ENCODE measurements at places on chromosomes 1 and 21. TPM values are rescaled to one million over a fixed set of nuclear protein-coding genes. Genes with fewer than 3 reads are reported as not detected.

- DNase-seq, result no peak
These were observed 52.0 kb downstream of the OLIG1 start for GRCh38 chr21:33121715-33122475.

- no peak for DNase-seq
These were observed 44.3 kb upstream of the PLXNA2 start for GRCh38 chr1:208288495-208288894.

GRCh38 chr1:11691302-11691914, at the start of gene DRAXIN:
Gene DRAXIN (plus strand): TSS chr1:11691710. CDS start chr1:11706259, 14,549 bp downstream.
- peak; percentile 7 for DNase-seq

ICOSLG gene
- total RNA-seq, result 2.9 TPM

- DNase-seq, result no peak
These were observed 126.4 kb downstream of the LRRC7 start for GRCh38 chr1:69693921-69694675.

- DNase-seq, result no peak
These were observed 5.5 kb downstream of the PGLYRP4 start for GRCh38 chr1:153343040-153343681.

GRCh38 chr1:188514917-188515316, 1686.2 kb downstream of the PLA2G4A start:
- no peak for DNase-seq

DNA sequence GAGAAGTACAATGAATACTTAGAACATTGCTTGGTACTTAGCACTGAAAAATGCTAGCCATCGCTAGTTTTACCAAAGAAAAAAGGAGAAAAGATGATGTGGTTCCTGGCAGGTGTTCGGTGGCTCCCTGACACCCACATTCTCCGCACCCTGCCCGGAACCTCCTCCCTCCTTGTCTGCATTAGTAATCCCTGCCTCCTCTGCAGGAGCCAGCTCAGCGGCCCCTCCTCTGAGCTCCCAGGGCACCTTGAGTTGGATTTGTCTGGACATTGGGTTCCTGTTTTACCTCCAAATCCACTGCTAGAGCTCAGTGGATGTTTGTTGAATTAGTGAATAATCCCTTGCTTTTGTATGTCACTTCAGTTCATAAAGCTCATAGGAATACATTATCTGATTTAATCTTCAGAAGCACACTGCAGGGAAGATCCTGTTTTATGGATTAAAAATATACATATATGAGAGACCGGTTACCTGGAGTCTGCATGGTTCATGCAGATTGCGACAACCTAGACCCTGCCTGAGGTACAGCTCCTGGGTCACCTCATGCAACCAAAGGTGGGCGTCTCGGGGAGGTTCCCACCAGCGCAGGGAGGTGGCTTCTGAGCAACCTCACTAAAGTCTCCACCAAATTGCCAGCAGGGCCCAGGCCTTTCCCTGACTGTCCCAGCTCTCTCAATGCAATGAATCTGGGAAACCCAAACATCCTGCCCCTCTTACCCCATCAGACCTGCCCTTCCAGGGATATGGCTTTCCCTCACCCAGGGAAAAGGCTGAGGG, 24.2 kb downstream of the PCAT6 start:
- no peak for DNase-seq

DNA sequence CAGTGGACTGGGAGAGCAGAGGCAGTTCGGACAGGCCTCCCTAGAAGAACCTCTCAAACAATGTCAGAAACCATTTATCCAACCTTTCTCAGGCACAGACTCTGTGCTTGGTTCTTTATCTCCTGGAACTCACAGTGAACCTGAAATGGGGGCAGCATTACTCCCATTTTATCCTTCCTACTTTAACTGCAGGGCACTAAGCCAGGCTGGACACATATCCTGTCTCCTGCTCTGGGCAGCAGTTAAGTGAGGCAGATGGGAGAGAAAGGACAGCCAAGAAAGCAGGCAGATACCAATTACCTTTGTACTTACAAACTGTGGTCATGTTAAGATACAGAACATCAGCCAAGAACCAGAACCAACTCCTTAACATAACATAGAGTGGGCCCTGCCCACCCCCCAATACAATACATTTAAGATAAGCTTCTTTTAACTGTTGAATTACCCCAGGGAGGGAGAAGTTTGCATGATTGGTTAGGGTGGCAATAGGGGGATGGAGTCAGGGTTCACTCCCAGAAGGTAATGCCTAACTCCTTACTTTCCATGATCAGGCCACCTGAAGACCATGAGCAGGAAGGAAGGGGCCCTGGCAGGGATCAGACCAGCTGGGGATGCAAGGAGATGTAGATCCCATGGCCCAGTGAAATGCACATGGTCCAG, 10.9 kb downstream of the KDF1 start:
- no peak for DNase-seq

DNA sequence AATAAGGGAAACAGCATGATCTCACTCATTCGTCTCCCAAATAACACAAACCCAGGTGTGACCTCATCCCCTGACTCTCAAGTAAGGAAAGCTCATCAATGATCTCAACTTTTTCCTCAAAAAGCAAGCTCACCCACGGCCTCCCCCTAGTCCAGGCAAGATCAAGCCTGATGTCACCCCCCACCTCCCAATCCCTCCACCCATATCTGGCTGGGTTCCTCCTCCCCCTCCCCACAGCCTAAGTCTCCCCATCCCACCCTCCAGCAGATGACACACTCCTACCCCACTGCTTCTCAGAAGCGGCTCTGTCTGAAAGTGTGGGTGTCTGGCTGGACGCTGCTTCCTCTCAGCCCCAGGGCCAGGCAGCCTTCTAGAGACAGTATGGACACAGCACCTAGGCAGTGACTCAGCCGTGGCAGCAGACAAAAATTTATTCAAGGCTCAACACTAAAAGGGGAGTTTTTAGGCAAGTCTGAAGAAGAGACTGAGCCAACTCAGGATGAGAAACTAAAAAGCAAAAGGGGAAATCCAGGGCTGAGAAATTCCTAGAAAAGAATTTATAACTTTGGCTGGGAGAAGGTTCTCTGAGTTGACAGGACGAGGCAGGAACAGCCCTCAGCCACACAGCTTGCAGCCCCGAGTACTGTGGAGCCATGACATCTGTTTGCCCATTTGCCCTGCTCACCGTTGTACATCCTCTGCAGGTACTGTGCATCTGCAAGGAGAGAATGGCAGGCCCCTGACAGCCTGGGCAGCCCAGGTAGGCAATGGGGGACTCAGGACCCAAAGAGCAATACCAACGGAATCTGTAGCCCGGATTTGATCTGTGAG, 81.6 kb upstream of the LRRC8D start:
- no peak for DNase-seq

RHEX gene
- 1.7 TPM for total RNA-seq

DNA sequence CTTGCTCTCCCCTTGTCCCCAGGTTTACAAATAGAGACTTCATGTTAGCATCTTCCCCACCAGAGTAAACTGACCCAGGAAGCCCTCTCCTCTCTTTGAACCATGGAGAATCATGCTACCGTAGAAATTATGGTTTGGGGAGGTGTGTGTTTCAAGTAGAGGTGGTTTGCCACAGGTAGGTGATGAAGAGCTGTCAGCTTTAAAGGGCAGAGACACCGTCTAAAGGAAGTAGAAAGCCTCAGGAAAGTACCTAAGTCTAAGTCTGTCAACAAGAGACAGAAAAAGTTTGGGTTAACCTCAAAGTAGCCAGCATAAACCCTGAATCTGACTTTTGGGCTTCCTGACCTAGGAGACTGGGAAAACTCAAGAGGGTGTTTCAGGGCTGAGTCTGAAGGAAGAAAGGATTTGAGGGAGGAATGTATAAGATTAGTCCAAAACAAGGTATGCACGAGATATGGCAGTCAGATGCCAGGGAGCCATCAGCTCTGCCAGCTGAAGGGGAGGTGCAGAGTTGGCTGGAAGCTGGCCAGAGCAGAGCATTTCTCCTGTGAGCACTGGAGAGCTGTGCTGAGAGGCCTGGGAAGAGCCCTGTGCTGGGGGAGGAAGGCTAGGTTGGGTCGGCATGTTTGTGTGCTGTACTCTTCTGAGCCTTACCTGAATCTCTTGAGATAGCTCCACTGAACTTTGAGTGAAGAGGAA, 14.3 kb downstream of the ADAMTSL4 start:
- peak; percentile 98 for DNase-seq

COL6A1 gene
- total RNA-seq, result 168 TPM

DNA sequence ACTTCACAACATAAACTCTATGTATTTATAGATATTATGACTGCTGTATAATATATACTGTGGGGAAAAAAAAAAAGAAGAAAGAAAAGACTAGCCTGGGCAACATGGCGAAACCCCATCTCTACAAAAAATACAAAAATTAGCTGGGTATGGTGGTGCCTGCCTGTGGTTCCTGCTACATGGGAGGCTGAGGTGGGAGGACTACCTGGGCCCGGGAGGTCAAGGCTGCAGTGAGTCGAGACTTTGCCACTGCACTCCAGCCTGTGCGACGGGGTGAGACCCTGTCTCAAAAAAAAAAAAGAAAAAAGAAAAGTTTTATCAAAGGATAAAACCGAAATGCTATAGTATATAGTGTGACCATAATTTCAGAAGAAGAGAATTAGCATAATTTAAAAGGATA, 2.7 kb downstream of the EXOC8 start:
- no peak for DNase-seq

DNA sequence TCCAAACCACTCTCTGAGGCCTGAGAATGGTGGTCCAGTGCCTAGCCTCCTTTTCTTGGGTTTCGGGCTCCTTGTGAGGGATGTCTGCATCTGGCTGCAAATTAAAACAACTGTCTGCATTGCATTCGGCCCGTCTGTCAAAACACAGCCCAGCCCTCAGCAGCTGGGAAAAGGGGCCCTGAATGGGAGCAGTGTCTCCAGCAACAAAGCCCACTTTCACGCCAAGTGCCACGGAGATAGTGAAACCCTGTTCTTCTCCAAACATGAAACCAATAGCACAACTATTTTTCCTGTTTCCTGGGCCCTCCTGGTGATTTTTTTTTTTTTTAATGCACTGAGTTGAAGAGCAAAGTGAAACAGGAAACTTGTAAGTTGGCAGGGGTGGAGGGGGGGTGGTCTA, 138.4 kb downstream of the PLXNA2 start:
- DNase-seq, result no peak

GRCh38 chr1:165840423-165840822, 13.0 kb downstream of the UCK2 start:
- DNase-seq, result no peak

DNA sequence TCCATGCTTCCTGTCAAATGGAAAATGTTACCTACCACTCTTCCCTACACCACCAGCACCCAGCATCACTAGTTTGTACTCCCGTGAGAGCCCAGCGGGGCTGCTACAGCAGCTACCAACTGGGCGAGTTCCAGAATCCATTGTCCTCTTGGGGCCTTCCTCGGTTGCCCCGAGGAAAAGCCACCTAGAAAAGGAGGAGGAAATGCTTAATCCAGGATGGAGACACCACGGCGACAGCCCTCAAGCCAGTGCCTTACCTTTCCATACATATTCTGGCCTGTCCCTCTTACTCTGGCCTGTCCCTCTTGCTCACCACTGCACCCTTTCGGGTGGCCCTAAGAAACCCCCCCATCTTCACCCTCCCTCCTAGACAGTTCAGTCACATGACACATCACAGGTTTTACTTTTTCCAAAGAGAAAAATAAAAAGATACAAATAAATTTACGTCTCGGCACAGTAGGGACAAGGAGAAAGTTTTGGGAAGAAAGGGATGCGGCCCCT, 478 bp downstream of the RIT1 start:
- DNase-seq, result peak; percentile 13

NBPF20 gene
- 2.4 TPM for total RNA-seq

GRCh38 chr21:42145569-42146272, 73.2 kb upstream of the ABCG1 start:
- DNase-seq, result peak; percentile 47

DNA sequence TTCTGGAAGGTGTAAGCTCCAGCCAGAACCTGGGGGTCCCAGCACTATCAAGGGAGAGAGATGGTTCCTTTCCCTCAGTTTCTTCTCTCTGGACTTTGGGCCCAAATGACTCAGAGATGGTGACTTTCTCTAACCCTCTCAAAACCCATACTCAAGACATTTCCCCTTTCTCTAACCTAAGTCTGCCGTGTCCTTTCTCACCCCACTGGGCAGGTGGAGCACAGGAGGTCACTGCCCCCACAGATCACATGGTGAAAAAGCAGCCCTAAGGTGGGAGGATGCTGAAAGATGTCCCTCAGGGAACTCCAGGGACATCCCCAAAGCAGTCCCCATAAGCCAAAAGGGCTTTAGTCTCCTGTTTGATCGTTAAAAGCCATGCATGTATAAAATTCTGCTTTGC, 173.7 kb downstream of the HIVEP3 start:
- DNase-seq, result no peak

- DNase-seq, result no peak
These were observed 34.3 kb upstream of the PPP1R15B start for GRCh38 chr1:204445860-204446412.

ASPM gene
- total RNA-seq, result 1.2 TPM

DNA sequence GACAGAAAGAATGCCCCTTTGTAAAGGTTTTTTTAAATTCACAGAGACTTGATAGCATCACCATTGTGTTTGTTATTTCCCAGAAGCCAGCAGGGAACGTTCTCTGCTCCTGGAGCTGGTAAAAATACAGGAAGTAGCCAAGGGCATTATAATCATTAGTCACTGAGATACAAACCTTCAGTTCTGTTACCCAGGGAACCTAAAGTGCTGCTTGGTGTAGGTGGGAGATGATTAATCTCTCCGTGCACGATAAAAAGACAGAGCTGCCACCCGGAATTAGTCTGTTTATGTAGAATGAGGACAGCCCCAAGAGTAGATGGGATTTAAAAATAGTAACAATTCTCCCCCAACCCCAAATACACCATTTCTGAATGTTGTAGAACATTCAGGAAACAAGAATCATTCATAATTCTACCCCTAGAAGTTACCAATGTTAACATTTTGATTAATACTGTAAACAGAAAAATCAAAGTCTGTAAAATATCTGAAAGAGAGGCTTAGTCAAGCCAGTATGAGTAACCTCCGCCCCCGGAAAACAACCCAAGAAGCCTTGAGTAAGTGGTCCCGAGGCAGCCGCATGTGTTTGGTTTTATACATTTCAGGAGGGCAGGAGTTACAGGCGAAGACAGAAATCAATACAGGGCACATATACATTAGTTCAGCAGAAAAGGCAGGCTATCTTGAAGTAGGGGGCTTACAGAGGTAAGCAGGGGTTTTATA, 45.3 kb upstream of the CTBS start:
- DNase-seq, result no peak

GRCh38 chr1:172484252-172484651, 40.4 kb upstream of the PIGC start:
- DNase-seq, result no peak

DNA sequence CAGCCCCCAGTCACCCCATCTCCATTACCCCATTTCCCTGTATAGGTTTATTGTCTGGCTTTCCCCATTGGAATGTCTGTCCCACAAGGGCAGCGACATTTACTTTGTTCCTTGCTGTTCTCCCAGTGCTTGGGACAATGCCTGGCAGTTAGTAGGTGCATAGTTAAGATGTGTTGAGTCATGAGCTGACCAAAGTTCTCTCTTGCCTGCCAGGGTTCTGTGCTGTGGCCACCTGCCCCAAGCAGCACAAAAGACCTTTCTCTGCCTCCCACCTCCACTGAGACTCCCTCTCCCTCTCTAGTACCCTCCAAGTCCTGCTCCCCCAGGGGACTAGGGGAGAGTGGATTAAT, 40.0 kb downstream of the TMCO4 start:
- DNase-seq, result no peak

Measured in thyroid gland (tissue), 4 donors.